ENCODE measurements at places on chromosomes 6 and 20.

DNA sequence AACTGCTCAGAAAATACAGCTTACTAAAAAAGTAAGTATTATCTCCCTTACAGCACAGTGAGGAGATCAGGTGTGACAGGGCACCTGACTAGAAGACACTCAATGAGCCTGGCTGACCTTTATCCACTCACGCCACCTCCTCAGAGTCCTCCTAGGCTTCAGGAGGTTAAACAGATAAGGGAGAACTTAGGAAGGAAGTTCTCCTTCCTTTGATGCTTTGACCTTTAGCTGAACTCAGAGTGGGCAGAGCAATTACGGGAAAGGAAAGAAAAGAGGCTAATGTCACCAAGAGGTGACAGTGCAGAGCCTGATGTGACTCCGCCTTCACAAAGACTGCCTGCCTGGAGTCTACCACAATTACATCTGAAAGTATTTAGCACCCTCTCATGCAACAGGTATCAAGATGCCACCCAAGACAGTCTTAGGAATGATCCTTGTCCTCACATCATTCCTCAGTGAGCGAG lies 36.7 kb downstream of the MAN1A1 start:
- H3K27ac ChIP-seq: peak overlapping the region; percentile 97
- no peaks in the 10 kb centered on the region for H3K27me3 ChIP-seq
- peaks cover 22% of the 10 kb centered on the region for H3K36me3 ChIP-seq
- DNase-seq: no peak

DNA sequence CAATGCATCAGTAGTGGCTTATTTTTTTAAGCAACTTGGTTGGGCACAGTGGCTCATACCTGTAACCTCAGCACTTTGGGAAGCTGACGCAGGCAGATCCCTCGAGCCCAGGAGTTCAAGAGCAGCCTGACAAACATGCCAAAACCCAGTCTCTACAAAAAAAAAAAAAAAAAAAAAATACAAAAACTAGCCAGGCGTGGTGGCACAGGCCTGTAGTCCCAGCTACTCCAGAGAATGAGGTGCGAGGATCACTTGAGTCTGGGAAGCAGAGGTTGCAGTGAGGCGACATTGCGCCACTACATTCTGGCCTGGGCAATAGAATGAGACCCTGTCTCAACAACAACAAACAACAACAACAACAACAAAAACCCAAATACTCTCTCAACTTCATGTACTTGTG lies 44.7 kb upstream of the XRN2 start:
- H3K27me3 ChIP-seq: peaks cover 14% of the 10 kb centered on the region
- H3K36me3 ChIP-seq: no peaks in the 10 kb centered on the region
- H3K4me1 ChIP-seq: no peaks in the 10 kb centered on the region
- no peak for DNase-seq
- no peak overlapping the region for H3K27ac ChIP-seq
- H3K4me3 ChIP-seq: no peak overlapping the region

- H3K4me3 ChIP-seq: no peak overlapping the region
- H3K36me3 ChIP-seq: no peaks in the 10 kb centered on the region
- DNase-seq: no peak
- H3K4me1 ChIP-seq: no peaks in the 10 kb centered on the region
- no peak overlapping the region for H3K27ac ChIP-seq
These were observed 191.0 kb downstream of the UNC5CL start for GRCh38 chr6:40848038-40848437.

- no peaks in the 10 kb centered on the region for H3K27me3 ChIP-seq
- H3K4me3 ChIP-seq: no peak overlapping the region
- DNase-seq: no peak
- no peaks in the 10 kb centered on the region for H3K36me3 ChIP-seq
- no peak overlapping the region for H3K27ac ChIP-seq
These were observed 28.5 kb upstream of the TMEM244 start for GRCh38 chr6:129889580-129889979.

DNA sequence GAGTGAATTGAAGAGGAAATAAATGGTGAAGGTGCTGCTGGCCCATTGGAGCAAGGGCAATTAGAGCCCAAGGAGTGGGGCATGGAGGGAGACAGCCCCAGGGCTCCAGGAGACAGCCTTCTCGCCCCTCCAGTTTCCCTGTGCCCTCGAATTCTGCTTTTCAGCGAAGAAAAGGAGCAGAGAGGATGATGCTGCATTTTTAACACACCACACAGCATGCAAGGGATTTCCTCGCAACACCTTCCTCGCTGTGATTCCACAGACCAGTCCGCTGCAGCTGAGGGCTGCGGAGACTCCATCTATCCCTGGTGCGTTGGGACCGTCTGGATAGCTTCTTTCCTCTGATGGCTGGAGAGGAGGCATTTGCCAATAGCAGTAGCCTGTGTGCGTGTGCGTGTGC lies 41.7 kb downstream of the PTCHD4 start:
- H3K4me3 ChIP-seq: no peak overlapping the region
- no peaks in the 10 kb centered on the region for H3K36me3 ChIP-seq
- H3K4me1 ChIP-seq: peaks cover 1% of the 10 kb centered on the region
- H3K27ac ChIP-seq: no peak overlapping the region

All from effector memory CD8-positive, alpha-beta T cell (primary cell).